ENCODE measurements at places on chromosomes 12 and 14. TPM values are rescaled to one million over a fixed set of nuclear protein-coding genes. Genes with fewer than 3 reads are reported as not detected.

- DNase-seq, result no peak
These were observed 5.5 kb downstream of the KRT5 start for GRCh38 chr12:52514471-52515318.

LBHD2 gene
- total RNA-seq, result not detected

GRCh38 chr14:102058146-102058545, 28.7 kb downstream of the HSP90AA1 start:
- DNase-seq, result peak; percentile 65

SPIC gene
- not detected for total RNA-seq

TMEM30B gene
- not detected for total RNA-seq

- peak; percentile 25 for DNase-seq
These were observed 3.9 kb downstream of the HOXC5 start for GRCh38 chr12:54036620-54037359.

GRCh38 chr12:19675361-19675760, 236.1 kb downstream of the AEBP2 start:
- no peak for DNase-seq

DNA sequence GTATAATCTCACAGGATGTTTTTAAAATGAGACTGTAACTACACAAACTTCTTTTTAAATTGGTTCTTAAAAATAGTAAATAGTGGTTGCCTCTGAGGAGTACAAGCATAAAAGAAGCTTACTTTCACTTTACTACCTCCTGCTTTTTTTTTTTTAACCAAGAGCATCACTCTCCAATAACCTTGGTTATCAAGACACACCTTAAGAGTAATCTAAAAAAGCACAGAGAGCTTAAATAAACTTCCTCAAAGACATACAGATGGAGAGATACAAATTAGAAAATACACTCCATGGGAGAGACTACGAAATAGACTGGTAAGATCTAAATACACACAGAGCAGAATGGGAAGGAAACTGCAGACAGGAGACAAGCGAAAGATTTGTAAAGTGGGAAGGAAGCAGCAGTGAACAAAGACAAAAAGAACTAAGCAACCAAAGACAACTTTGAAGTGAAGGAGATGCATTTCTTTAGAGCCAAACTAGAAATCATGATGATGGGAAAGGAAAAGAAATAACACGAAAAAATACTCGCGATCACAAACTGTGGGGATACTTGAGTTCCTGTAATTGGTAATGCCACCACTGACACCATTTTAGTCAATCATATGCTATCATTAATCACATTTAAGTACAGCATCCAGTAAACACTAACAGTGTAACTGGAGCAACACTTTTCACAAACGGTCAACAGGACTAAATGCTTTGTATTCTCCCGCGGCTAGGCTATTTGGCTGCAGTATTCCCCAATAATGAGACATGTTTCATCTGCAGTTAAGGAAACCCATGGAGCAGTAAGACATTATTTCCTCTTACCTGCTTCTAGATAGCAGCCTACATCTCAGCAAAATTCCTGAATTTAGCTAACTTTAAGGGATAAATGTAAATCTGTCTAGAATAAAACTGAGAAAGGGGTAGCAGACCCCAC, 8.2 kb downstream of the SINHCAF start:
- no peak for DNase-seq

- DNase-seq, result no peak
These were observed 339.1 kb downstream of the TMEM132D start for GRCh38 chr12:129564768-129565167.

- DNase-seq, result no peak
These were observed 44.3 kb downstream of the CCDC92 start for GRCh38 chr12:123928274-123928865.

DNA sequence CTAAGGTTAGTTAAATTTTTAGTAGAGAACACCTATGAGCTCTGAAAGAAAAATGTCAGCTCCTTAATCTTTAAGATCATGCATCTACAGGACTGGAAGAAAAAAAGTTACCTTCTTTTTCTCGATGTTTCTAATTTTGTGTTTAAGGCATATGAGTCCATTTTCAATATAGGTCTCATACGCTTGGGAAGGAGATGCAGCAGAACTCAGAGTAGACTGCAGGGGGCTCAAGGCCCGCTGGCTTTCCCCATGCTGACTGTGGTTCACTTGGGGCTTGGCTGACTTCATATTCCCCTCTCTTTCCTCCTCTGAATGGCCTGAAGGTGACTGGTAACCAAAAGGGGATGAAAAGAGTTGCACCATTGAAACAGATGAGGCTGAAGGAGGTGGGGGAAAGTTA, 1.5 kb downstream of the CAPRIN2 start:
- DNase-seq, result peak; percentile 70

DNA sequence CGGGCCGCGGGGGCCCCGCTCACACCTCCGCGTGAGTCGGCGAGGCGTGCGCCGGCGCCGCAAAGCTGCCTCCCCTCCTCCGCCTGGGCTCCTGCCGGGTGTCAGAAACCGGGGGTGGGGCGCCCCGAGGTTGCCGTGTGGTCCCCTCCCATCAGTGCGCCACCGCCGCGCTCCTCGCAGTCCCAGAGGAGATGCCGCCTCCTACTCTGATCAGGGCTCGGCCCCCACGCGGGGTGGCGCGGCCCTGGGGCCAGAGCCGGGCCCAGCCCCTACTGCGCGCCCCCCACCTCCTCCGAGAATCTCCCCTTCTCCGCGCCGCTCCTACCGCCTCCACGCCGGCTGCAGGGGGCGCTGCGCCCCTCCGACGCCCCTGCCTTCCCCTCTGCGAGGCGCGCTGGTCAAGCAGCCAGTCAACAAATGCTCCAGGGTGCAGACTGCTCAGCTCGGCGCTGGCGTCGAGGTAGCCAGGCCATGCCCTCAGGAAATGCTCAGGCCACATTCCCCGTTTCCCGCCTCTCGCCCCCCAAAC, 467 bp upstream of the JAG2 start:
- peak; percentile 21 for DNase-seq

GRCh38 chr14:50447461-50447860, 50.8 kb upstream of the CDKL1 start:
- no peak for DNase-seq

DNA sequence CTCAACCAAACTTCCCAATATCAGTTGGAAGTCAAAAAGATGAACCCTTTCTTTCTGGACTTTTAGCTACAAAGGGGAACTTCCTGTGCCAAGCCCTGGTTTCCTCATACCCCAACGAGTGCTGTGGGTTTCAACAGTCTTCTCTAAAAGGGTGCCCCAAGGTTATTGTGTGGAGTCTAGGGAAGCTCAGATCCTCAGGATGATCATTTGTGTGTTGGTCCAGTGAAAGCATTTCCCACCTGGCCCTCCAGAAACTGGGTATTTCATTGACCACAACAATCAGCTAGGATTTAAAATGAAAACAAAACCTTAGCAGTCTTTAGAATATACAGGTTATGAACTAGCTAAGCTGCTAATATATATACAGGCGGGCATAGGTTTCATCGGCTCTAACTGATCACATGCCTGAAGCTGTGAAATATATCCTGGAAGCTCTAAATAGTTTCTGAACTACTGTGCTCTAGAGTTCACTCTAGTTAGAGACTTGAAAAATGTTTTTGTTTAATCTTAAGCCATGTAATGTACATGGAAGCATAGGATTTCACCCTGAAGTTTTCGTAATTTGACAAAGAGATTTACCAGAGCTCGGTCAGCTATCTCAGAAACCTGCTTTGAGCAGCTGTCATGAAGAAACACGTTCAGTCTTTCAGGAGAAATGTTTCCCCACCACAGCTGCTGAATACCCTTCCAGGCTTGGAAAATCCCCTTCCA, 29.6 kb downstream of the P2RX4 start:
- no peak for DNase-seq

- no peak for DNase-seq
These were observed 21.2 kb downstream of the DGLUCY start for GRCh38 chr14:91135039-91135438.

- peak; percentile 8 for DNase-seq
These were observed 155.9 kb downstream of the SLC41A2 start for GRCh38 chr12:104802208-104802607.

DNA sequence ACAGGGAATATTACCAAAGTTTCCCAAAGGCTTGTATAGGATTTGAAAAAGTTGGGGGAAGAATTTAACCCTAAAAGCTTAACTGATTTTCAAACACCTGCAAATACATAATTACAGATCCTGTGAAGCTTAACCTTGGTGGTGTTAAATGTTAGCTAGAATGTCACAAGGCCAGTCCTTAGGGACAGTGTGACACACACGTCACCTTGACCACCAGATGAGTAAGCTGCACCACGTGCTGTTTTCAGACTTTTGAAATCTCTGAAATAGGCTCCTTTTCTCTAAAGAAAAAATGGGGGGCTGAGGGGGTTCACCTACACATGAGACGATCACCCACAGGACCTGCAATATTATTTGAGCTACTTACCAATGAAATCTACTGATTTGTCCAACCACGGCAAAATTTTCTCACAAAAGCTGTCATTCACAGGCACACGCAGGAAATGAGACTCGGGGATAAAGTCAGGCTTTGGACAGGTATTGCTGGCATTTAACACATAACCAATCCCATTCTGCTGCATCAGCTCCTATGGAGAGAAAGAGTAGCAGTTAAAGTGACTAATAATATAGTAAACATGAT, 75.9 kb downstream of the DUSP16 start:
- DNase-seq, result peak; percentile 7

CACNA2D4 gene
- not detected for total RNA-seq

EFCAB11 gene
- 6.1 TPM for total RNA-seq

DNAJC22 gene
- 11.9 TPM for total RNA-seq

PLBD1 gene
- total RNA-seq, result 0.26 TPM

GRCh38 chr14:100536721-100537445, 50.3 kb downstream of the BEGAIN start:
- DNase-seq, result no peak

PARP11 gene
- 4.4 TPM for total RNA-seq

ASB2 gene
- 3.8 TPM for total RNA-seq

- DNase-seq, result no peak
These were observed 24.7 kb upstream of the CSRNP2 start for GRCh38 chr12:51108136-51108535.

GPR65 gene
- total RNA-seq, result 0.03 TPM

GRCh38 chr12:79374545-79374944, 316.2 kb downstream of the PAWR start:
- DNase-seq, result peak; percentile 39

- DNase-seq, result no peak
These were observed 121.2 kb upstream of the LRIG3 start for GRCh38 chr12:59041241-59042121.

KRT86 gene
- not detected for total RNA-seq

- peak; percentile 16 for DNase-seq
These were observed 1.0 kb downstream of the PGF start for GRCh38 chr14:74954232-74954946.

DNA sequence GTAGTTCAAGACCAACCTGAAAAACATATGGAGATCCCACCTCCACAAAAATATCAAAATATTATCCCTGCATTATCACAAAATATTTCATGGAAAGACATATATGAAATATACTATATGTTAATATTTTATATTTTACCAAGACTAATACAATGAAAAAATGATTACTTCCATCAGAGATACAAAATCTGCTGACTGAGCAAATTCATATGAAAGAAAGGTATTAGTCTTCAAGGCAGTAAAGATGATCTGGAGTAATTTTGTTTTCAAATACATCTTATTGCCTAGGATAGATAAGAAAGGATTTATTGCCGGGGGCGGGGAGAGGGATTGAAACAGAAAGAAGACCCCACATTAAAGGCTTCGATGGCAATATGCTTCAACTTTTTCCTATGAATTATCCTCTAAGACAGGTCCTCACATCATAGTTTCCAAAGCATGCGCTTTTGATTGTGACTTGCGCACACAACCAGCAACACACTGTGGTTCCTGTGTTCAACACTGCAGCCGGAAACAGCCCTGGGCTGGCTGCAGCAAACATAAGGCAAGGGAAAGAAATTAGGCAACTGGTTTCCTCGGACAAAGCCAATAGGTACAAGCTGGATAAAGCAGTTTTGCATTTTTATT, 83.2 kb downstream of the SPPL3 start:
- peak; percentile 96 for DNase-seq

DNA sequence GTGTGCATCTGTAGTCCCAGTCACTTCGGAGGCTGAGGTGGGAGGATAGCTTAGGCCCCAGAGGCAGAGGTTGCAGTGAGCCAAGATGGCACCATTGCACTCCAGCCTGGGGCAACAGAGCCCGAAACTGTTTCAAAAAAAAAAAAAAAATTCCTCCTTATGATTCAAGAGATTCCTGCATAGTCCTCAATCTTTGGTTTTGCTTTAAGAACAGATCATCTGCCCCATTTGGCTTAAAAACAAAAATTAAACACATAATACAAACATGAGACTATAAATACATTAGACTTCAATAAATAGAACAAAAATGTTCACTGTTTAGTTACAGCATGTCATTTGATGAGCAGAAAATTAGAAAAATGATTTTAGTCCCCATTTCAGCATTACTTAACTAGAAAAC, 131.2 kb downstream of the PAWR start:
- DNase-seq, result no peak
